ENCODE measurements at places on chromosomes 6 and 20.

GRCh38 chr6:44537306-44538049, 150.0 kb downstream of the CDC5L start:
- peak; percentile 22 for DNase-seq

GRCh38 chr6:130129762-130130246, 92.9 kb downstream of the SAMD3 start:
- no peak for DNase-seq

DNA sequence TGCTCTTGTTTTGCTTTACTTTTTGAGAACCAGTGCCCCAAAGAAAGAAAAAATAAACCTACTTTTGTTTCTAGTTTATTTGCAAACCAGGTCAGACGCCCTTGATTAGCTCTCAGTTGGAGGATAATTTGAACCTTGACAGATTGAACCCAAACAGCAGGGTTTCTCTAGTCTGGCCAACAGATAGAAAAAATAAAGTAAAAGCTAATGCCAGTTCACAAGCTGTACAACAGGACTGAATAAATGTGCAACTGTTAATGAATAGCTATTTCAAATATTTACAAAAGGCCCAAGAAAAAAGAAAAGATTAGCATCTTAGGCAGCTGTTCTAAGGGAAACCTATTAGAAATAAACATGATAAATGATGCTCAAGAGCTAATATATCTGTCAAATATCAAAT, 331.8 kb downstream of the CDKAL1 start:
- no peak for DNase-seq

GRCh38 chr6:33763483-33763882, 16.8 kb upstream of the IP6K3 start:
- no peak for DNase-seq

DNA sequence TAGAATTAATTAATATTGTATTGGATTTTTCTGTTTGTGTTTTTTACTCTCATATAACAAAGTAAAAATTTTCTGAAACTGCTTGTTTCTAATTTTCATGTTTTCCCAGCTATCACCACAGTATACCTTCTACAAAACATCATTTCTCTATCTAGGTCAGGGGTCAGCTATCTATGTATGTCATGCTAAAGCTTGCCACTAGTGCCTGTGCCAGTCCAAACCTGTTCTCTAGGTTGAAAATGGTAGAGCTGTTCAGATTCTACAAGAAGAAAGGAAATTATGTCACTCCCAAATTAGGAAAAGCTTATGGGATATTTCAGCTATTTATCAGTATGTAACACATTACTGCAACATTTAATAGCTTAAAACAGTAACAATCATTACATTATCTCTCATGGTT, 5.8 kb upstream of the ME1 start:
- no peak for DNase-seq

DNA sequence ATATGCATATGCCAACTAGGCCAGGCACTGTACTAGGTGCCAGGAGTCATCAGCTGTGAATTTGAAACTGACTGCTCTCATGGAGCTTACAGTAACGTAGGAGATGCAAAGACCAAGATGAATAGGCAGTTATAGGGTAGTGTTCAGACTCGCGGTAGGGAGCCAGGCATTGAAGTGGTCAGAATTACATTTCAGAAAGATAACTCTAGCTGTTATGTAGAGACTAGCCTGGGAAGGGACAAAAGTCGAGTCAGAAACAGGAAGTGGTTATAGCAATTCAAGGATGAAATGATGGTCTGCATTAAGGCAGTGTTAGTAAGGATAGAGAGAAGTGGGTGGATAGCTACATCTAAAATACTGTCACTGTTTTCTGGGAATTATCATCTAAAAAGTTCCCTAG, 56.6 kb downstream of the PCMT1 start:
- no peak for DNase-seq

DNA sequence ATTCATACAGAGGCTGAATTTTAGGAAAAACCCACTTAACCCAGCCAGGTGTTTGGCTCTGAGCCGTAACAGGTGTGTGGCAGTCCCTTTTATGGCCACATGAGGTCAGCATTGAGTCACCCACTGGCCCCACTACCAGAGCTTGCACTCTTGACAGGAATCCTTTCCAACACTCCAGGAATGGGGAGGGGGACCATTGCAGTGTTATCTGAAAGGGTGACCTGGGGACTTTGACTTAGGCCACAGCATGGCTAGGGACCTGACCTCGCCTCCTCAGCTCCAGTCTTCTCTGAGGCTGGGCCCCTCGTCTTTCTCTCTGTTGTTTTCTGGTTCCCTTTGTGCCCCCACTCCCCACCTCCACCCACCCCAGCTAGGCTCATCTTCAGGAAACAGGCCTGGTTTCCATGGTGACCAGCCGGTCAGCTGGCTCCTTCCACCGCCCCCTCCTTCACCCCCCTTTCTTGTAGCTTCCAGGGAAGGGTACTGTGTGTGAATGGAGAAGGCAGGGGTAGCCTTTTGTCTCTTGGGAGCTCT, 2.1 kb upstream of the TMEM151B start:
- peak; percentile 34 for DNase-seq

GRCh38 chr20:44988631-44989171, 22.4 kb downstream of the STK4 start:
- no peak for DNase-seq

DNA sequence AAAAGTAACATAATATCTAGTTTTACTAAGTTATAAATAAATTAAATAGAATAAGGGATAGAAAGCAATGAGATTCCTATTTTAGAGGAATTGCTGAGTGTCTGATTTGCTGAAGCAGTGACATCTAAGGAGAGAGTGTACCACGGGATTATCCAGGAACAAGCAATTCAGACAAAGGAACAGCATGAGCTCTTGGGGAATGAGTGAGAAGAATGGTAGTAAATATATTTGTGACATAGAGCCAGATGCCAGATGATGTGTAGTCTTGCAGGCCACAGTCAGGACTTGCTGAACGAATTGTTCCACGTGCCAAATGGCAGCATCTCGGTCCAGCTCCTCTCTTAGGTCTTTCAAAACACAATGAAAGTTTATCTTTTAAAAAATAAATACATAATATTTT, 339.2 kb downstream of the TENT5A start:
- DNase-seq, result no peak

DNA sequence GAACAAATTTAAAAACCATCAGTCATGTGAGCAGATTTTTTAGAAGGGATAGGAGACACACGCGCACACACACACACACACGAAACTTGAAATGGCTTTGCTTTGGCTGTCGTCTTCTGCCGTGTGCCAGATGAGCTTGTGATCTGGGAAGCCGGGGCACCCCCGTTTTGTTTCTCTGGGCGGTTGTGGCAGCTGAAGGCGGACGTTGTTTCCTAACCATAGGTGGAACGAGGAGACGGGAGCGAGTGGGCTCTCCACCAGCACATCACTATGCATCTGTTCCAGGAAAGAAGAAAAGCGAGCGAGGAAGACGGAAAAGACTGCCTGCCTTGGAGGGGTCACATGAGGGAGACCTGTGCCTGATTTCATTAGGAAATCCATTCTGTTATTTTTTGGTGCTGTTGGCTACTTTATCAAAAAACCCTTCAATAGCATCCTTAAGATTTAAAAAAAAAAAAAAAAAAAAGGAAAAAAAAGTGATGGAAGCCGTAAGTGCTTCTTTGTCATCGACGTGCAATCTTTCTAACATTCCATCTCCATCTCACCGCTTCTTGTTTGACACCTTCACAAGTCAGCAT, 142.1 kb downstream of the DTNBP1 start:
- DNase-seq, result no peak

GRCh38 chr6:55734256-55734655, 141.1 kb downstream of the BMP5 start:
- no peak for DNase-seq

DNA sequence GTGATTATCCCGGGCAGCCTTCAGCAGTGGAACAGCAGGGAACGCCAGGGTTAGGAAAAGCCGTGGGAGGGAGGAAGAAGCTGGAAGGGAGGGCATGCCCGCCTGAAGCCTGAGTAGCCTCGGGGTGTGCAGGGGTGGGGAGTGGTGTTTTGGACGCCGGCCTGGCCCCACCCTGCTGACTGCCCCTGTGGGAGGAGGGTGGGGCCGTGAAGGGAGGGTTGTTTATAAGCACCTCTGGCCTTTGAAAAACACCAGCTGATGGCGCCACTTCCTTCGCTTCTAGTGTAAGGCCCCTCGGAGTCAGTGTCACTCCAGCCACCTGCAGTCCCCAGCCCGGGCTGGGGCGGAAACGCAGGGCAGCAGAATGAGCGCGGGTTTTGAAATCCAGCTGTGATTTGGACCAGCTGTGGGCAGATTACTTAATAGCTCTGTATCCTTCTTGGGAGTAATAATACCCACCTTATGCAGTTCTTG, 52.8 kb upstream of the BMP6 start:
- no peak for DNase-seq

DNA sequence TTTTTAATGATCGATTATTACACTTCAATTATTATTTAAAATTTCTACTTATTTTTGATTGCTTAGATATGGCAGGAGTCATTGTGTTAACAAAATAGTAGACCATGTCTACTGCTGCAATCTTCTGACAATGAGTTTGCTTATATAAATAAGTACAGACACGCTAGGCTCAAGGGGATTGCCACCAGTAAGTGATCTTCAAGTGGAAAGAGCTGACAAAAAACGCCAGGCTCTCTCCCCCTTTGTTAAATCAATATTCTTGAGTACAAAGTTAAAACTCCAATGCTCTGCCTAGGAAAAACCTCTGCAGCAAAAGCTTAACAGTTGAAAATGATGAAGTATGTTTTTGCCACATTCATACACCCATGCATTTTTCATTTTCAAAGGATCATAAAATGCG, 738.1 kb downstream of the HDGFL1 start:
- DNase-seq, result no peak

DNA sequence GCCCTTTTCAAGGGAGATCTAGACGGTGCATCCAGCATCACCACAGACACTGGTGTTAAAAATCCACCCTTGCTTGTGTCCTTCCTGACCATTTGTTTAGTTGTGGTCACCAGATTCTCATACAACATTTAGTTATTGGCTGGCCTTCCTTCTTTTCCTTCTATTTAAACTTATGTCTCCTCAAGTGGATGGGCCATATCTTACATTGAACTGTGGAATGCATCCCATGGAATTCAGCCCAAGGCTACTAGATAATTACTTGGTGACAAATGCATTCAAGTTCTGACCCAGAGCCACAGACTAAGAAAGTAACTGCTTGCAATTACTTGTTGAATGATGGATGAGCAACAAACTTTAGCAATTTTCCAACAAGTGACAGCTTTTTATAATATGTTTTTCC, 198.9 kb upstream of the SSTR4 start:
- DNase-seq, result no peak

- DNase-seq, result no peak
These were observed 167.8 kb downstream of the WDR27 start for GRCh38 chr6:169534039-169534421.

GRCh38 chr6:25027221-25027916, 91.6 kb upstream of the RIPOR2 start:
- peak; percentile 24 for DNase-seq

- DNase-seq, result no peak
These were observed 48.1 kb downstream of the PRL start for GRCh38 chr6:22248513-22249308.

DNA sequence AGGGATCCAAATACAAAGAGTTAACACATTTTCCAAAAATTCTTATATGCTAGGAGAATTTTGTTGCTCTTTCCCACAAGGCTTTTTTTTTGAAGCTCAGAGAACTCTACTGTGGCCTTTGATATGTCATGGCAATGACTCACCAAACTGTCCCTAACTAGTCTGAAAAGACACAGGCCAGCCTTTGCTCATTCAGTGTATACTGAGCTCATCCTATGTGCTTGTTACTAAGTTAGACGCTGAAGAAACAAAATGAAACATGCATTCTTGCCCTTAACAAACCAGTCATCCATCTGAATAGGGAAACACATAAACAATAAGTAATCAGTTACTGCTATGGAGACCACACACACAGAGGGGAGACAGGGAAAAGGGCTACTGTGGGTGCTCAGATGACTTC, 291.8 kb downstream of the FOXC1 start:
- no peak for DNase-seq

DNA sequence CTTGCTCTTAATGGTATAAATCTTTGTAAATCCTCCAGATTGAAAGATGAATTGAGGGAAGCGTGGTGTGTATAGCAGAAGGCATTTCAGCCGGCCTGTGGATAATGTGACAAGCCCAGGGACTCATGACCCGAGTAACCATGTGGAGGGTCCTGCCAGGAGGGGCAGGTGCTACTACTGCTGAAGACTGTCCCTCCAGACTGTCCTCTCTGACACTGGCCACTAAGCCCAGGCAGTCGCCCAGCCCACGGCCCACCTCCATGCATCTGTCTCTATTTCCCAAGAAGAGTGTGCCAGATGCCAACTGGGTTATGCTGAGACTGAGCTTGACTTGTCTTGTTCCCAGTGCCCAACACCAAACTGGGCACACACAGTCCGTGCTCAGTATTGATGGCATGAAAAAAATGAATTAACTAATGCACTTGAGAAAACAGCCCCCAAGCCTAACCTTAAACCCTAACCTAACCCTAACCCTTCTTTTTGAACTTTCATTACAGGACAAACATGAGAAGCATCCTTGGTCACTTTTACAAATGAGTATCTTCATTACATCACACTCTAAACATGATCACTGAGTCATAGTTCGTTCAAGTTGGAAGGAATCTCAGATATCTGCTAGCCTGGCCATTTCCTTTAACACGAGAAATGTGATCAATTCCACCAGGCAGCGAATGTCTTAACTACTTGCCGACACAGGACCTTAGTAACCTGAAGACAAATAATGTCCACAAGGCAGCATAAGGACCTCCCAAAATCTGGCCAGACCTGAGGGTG, 182.2 kb upstream of the RREB1 start:
- no peak for DNase-seq

GRCh38 chr6:9620687-9621086, 794.2 kb downstream of the TFAP2A start:
- DNase-seq, result no peak

DNA sequence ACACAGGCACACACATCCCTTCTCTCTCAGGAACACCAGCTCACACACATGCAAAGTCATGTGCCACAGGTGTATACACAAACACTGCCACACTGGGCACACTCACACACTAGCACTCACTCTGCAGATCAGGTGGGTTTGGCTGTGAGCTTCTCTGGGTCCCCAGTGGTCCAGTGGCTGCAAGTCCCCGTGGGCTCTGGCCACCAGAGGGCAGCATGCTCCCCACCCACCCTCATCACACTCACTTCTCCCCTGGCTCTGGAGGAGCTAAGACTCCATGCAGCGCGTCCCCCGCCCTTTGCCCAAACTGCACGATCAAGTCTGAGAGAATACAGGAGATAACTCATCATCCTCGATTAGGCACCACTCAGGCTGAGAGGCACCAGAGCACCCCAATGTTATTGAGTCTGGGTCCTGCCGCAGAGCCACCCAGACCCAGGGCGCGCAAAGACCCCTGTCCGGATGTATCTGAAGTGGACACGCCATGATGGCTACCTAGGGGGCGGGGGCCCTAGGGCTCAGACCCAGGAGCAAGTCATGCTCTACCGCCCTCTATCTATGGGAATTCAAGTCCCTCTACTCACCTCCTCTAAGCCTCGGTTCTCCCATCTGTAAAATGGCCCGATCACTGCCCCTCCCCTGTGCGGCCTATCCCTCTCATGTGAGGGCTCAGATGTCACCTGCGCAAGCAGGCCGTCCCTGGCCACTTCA, 90.5 kb downstream of the GRM4 start:
- DNase-seq, result peak; percentile 66

- DNase-seq, result no peak
These were observed 678.1 kb downstream of the KIF16B start for GRCh38 chr20:15895126-15895525.

GRCh38 chr20:6122873-6123648, at the start of gene FERMT1:
Gene FERMT1 (minus strand): TSS chr20:6123030. CDS start chr20:6119554, 3,476 bp downstream.
- peak; percentile 69 for DNase-seq

Data from DMS153 (cell line).